ENCODE measurements at places on chromosomes 7 and 10. TPM values are rescaled to one million over a fixed set of nuclear protein-coding genes. Genes with fewer than 3 reads are reported as not detected.

- DNase-seq, result no peak
Measured at GRCh38 chr7:70646536-70647248, 485.3 kb upstream of the GALNT17 start.

DNA sequence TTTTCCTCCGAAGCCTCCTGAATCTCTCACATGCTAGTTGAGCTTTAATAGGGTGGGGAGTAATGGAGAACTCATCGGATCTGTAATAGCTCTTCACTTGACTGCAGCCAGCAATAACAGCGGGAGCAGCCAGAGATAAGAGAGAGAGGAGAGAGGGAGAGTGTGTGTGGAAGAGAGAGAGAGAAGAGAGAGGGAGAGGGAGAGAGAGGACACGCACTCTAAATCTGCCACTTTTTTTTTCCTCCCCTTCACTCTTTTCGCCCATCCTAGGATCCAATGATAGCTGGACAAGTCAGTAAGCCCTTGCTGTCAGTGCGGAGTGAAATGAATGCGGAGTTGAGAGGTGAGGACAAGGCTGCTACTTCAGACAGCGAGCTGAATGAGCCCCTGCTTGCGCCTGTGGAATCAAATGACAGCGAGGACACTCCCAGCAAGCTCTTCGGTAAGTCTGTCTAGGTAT is 107.9 kb downstream of the POU6F2 start:
- DNase-seq, result no peak

ANKRD2 gene
- total RNA-seq, result 1.1 TPM

COBL gene
- 0.46 TPM for total RNA-seq

SCART1 gene
- 3.4 TPM for total RNA-seq

LRIT1 gene
- total RNA-seq, result not detected

- no peak for DNase-seq
Measured at GRCh38 chr10:105956550-105956949, 1208.0 kb downstream of the SORCS1 start.

- no peak for DNase-seq
Measured at GRCh38 chr7:47089068-47089417, 492.9 kb downstream of the TNS3 start.

All from posterior vena cava (tissue), 2 donors.